LHCN-M2 (cell line): ENCODE measurements at places on chromosomes 1 and 21. TPM values are rescaled to one million over a fixed set of nuclear protein-coding genes. Genes with fewer than 3 reads are reported as not detected.

PTBP2 gene
- 28.7 and 35.2 TPM in 2 replicates for total RNA-seq

GRCh38 chr1:70499695-70500094, 88.6 kb downstream of the CTH start:
- peak; percentile 11 for DNase-seq

GRCh38 chr1:223203034-223203408, 60.0 kb upstream of the TLR5 start:
- no peak for DNase-seq

MEX3A gene
- total RNA-seq: 4.9 and 5.8 TPM in 2 replicates

- DNase-seq: no peak
Measured at GRCh38 chr1:87262688-87263087, 66.0 kb upstream of the LMO4 start.

- no peak for DNase-seq
Measured at GRCh38 chr1:38027201-38028104, 14.9 kb downstream of the UTP11 start.

GRCh38 chr1:174068000-174068399, 45.8 kb upstream of the RC3H1 start:
- peak; percentile 75 for DNase-seq

DNA sequence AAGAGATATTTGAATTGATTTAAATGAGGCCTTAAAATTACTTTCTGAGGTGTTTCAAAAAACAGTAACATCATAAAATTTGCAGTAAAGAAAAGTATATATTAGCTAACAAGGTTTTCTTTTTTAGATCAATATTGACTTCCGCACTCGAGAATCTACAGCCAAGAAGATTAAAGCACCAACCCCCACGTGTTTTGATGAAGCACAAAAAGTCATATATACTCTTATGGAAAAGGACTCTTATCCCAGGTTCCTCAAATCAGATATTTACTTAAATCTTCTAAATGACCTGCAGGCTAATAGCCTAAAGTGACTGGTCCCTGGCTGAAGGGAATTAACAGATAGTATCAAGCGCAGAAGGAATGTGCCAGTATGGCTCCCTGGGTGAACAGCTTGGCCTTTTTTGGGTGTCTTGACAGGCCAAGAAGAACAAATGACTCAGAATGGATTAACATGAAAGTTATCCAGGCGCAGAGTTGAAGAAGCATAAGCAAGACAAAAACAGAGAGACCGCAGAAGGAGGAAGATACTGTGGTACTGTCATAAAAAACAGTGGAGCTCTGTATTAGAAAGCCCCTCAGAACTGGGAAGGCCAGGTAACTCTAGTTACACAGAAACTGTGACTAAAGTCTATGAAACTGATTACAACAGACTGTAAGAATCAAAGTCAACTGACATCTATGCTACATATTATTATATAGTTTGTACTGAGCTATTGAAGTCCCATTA, 3.6 kb downstream of the RGS1 start:
- peak; percentile 89 for DNase-seq

DNA sequence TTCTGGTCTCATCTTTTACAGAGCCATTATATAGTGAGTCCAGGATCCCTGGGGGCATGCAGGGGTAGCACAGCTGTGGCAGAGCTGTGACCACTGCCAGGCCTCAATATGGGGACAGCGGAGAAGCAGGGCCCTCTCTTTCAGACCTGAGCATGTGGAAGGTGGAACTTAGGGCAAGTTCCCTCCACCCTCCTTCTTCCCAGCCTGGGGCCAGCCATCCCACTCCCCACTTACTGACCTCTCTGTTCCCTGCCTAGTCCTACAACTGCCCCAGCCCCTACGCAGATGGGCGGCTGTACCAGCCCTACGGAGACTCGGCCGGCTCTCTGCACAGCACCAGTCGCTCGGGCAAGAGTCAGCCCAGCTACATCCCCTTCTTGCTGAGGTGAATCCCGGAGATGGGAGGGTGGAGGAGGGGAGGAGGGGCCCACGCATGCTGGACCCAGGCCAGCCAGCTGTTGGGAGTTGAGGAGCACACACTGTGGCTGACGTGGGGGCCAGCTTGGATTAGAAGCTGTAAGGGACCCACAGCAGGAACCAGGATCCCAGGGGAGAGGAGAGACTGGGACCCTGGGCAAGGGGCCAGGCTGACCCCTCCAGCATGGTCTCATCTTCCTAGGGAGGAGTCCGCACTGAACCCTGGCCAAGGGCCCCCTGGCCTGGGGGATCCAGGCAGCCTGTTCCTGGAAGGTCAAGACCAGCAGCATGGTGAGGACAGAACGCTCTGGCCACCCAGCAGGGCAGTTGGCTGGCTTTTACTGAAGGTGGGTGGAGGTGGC, 10.7 kb downstream of the PSRC1 start:
- DNase-seq: no peak

CALML6 gene
- total RNA-seq: 0.11 TPM in 1 of 2 replicates, not detected in the other

GRCh38 chr1:237145379-237146135, 103.6 kb downstream of the RYR2 start:
- no peak for DNase-seq

- DNase-seq: no peak
Measured at GRCh38 chr1:209105701-209106100, 477.8 kb upstream of the CAMK1G start.

DNA sequence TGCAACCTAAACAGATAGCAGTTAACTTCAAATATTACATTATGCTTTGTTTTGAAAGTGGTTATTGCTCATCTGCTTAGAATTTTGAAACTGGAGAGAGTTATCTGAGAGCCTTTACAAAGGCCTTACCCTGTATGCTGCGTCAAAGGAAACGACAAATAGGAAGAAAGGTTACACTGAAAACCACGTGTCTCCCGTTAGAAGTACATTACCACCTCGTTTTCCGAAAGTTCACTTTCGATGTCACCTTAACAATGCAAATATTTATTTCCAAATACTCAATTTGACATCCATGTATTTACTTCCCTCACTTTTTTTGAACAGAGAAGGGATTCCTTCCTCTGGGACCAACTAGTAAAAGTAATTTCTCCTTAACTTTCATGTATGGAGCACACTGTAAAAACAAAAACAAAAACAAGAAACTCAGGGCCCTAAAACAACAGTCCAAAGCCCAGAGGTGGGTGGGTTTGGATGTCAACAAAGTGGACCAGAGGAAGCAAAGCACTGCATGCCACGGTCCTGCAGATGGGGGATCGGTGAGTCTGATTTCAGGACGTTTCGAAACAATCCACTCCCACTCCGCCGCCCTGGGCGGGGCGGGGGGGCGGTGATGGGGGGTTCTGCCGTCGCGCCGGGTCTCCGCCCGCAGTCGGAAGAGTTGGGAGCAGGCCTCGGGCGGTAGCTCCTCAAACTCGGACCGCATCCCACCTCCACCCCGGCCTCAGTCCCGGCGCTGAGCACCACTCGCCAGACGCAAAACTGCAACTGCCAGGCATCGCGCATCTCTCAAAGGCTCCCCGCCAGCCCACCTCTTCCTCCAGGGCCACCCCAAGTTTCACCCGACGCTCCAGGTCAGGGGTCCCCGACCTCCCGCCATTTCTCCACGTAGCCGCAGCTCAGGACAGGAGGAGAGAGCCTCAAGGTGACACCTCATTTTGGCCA, 841 bp downstream of the ADSS2 start:
- DNase-seq: peak; percentile 60

- peak; percentile 94 for DNase-seq
Measured at GRCh38 chr1:41432481-41433280, 51.8 kb downstream of the EDN2 start.

TIAM1 gene
- total RNA-seq: 11.6 and 18.1 TPM in 2 replicates

FAM72D gene
- total RNA-seq: 2.8 and 3.6 TPM in 2 replicates

DNA sequence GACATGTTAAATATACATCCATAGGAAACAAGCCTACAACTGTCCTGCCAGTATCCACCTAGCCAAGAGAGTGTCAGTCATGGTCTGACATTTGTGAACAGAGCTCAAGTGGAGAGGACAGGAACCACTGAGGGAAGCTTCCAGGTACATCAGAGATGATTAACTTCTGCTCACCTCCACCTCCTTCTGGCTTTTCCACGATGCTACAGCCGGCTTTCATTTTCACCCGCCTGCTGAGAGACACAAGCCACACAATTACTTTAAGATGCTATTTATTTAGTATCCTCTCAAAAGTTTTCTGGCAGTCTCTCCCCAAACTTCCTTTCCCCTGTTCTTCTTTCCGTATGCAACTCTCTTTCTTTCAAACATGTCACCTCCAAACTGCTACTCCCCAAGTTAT, 2.1 kb downstream of the ETV3 start:
- no peak for DNase-seq

DNA sequence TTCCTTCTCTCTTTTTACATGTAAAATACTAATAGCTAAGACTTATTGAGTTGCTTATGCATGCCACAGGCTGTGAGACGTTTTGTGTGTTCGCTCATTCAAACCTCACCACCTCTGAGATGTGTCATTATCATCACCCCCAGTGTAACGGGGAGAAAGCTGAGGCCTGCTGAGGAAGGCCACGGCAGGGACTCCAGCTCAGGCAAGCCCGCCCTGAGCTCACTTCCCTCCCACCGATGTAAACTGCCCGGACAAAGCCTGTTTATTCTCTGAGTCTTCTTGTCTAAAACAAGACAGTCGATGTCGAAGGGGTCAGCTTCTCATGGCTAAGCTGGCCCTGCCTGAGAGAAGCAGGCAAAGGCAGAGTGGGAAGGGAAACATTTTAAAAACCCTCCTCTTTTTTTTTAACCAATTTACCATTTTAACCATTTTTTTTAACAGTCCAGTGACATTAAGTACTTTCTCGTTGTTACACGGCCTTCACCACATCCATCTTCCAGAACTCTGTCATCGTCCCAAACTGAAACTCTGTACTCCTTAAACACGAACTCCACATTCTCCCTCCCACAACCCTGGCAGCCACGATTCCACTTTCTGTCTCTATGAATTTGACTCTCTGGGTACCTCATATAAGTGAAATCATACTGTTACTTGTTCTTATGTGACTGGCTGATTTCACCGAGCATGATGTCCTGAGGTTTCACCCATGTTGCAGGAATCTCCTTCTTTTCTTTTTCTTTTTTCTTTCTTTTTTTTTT, 204.8 kb upstream of the GALNT2 start:
- no peak for DNase-seq

AGT gene
- 0.19 and 1.4 TPM in 2 replicates for total RNA-seq

DNA sequence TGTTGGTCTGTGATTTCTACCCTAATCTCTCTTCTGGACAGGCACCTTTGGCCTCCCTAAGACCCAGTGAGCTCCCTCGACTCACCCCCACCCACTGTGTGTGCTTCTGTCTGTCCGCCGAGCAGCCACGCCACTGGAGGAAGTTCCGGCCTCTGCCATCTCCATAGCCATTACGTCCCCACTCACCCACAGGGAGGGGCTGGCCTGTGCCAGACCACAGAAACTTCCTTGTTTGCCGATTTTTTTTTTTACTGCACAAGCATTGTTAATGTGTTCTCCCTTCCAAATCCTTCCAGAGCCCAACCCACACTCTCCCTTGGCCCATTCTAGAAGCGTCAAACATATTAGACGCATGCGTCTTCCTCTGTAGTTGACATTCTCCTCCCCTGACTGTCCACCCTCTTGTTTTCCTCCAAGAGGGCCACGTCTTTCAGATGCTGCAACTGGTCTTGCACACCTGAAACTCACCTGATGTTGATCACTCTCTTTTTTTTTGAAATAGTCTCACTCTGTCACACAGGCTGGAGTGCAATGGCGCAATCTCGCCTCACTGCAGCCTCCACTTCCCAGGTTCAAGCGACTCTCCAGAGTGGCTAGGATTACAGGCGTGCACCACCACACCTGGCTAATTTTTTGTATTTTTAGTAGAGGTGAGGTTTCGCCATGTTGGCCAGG, 72.3 kb downstream of the EVA1C start:
- no peak for DNase-seq

DNA sequence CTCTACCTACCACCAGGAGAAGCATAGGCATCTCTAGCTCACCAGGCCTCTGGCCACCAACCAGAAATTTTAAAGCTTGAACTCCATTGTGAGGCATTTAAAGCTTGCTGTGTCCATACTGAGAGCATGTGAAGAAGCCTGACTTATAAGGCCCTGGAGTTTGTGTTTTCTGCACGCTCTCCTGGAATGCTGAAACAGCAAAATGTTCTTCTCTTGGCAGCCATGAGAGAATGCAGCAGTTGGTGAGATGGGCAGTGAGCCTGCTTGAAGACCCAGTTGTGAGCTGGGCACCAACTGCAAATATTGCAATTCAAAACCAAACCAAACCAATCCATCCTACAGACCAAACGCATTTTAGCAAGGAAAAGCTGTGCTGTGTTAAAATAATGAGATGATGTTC, 170.0 kb upstream of the IVNS1ABP start:
- no peak for DNase-seq

LRRIQ3 gene
- 1.8 and 2.8 TPM in 2 replicates for total RNA-seq

C1orf185 gene
- not detected in 2 replicates for total RNA-seq

KCNT2 gene
- 0.92 and 1.2 TPM in 2 replicates for total RNA-seq

NUDT4B gene
- total RNA-seq: 18.6 and 23.1 TPM in 2 replicates

HRNR gene
- not detected in 2 replicates for total RNA-seq

GRCh38 chr1:30183895-30184294, 539.5 kb downstream of the MATN1 start:
- no peak for DNase-seq

GJA8 gene
- not detected in 2 replicates for total RNA-seq

- no peak for DNase-seq
Measured at GRCh38 chr1:154270833-154271232, 1.6 kb upstream of the HAX1 start.
